ENCODE measurements at places on chromosomes 6 and 20.

DNA sequence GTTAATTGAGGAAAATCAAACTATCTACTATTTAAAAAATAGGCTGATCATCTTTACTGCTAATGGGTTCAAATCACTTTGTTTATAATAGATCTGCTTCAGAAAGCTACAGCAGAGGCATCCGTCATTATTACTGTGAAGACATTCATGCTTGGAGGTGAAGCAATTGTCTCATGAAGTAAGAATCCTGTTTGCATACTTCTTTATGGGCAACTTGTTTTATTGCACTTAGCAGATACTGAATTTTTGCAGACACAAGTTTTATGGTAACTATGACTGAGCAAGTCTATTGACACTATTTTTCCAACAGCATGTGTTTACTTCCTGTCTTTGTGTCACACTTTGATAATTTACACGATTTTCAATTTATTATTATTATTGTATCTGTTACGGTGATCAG is 573.9 kb downstream of the RFPL4B start:
- DNase-seq, result no peak

- DNase-seq, result no peak
These were observed 643 bp upstream of the SLC35D3 start for GRCh38 chr6:136921381-136921935.

DNA sequence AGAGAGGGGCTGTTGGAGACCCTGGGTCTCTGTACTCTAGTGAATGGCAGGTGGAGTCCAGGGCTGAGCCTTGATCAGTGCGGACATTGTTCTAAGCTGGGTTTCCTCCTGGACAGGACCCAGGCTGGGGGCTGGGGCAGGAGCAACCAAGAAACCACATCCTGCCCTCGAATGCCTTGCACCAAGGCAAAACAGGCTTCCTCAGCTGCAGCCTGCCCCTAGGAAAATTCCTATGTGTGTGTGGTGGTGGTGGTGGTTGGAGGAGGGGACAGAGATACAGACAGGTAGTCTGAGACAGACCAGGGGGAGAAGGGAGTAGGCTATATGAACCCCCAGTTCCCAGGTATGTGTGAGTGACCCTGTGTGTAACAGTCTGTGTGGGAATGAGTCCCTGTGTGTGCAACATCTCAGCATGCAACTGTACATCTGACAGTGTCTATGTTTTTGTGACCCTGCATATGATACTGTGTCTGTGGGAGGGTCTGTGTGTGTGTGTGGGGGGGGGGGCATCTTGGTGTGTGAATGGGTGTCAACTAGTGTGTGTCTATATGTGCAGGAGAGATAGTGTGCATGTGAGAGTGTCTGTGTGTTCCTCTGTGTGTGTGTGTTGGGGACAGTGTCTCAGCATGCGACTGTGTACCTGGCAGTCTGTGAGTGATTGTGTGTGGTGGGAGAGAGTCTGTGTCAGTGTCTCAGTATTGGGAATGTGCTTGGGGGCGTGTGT is 3.0 kb downstream of the GLP1R start:
- DNase-seq, result no peak

DNA sequence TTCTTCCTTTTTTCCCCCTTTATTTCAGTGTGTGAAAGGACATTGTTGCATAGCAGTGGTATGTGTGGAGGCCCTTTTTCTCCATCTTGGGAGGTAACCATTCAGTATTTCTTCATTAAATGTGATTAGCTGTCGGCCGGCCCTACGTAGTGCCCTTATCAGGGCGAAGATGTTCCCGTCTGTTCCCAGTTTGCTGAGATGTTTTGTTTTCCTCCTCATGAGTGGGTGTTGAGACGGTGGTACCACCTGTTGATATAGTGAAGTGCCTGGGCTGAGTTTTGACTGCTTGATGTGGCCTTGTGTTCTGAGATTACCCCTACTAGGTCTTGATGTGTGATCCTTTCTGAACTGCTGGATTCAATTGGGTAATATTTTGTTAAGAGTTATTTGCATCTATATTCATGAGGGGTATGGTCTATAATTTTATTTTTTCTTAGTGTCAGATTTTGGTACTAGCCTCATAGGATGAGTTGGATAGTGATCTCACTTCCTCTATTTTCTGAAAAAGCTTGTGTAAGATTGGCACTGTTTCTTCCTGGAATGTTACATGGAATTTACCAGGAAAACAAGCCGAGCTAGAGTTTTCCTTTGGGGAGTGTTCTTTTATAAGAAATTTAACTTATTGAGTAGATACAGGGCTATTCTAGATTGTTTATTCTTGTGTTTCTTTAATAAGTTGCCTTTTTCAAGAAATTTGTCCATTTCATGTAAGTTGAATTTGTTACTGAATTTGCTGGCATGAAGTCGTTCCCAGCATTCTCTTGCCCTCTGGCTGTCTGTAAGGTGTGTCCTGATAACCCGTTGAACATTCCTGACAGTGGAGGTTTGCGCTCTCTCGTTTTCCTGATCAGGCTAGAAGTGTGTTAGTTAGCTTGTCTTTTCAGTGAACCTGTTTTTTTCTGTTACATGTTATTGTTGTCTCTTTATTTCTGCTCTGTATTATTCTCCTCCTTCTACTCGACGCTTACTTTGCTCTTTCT is 4.3 kb downstream of the MTG2 start:
- no peak for DNase-seq

- DNase-seq, result no peak
These were observed 120.6 kb downstream of the AKAP7 start for GRCh38 chr6:131255911-131256310.

DNA sequence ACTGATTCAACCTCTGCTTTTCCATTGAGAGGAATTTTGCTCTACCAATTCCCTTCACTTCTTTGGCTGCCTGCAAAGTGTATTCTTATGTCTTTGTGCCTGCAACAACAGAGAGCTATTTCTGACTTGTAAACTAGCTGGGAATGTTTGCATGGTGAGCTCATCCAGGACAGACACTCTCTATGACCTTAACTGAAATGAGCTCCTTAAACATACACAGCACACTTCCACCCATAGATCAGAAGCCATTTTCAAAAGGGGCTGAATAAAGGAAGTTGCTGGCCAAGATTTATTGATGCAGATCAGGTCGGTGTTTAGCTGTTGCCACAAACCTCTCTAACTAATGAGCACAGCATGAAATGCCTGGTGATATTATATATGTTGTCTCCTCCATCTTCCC is 377.7 kb downstream of the BTBD9 start:
- peak; percentile 7 for DNase-seq

DNA sequence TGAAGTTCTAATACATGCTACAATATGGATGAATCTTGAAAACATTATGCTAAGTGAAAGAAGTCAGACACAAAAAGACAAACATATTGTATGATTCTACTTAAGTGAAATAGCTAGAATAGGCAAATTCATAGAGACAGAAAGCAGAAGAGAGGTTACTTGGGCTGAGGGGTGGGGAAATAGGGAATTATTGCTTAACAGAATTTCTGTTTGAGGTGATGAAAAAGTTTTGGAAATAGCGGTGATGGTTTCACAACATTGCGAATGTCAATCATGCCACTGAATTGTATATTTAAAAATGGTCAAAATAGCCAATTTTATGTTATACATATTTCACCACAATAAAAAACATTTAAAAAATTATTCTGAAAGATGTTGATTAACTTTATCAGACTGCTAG is 6.1 kb downstream of the SLC26A8 start:
- DNase-seq, result no peak

DNA sequence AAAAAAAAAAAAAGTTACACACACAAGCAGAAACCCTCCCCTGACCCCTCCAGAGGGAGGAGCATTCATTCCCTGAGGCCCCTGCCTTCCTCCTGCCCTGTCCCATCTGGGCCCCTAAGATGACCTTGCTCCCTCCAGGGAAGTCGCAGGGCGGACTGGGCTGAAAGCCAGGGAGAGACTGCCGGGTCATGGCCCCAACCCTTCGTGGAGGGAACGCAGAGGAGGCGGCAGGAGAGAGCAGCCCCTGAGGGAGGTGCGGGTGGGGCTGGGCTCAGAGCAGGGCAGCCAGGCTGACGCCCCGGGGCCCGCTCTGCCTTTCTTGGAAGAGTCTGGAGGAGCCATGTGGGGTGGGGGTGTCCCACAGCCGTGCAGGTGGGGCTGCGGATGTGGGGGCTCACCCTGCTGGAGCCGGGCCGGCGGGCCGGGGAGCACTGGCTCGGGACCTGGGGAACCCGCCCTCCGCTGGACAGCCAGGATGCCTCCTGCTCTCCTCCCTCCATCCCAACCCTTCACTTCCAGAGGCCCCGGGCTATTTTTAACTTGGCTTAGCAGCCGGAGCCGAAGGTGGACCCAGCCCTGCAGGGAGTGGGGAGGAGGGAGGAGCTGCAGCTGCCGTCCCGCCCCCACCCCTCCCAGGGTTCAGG is 15.0 kb upstream of the ABHD16B start:
- peak; percentile 78 for DNase-seq

DNA sequence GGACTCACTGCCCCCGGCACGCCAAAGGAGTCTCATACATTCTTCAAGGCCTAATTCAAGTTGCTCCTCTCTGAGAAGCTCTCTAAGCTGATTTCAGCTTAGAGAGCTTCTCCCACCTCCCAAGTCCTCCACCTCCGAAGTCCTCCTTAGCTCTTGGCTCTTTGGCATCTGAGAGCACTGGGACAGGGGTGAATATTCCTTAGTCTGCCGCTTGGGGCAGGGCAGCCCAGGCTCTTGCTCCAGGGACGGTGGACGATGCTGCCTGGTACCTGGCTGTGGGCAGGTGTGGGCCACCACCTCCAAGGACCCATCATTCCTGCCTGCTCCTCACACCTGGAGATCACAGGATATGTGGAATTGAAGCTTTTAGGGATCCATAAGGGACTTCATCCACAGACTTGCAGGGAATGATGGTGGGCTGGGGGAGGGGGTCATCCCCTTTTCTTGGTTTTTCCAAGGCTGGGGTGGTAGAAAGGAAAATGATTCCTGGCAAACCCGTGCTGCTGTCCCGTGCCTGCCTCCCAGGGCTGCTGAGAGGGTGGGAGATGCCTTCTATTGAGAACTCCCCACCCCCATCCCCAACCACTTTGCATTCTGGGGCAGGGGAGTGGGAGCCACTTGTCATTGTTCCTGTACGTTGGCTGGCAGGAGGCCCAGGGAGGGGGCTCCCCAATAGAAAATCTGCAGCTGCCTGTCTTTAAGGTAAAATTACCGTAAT is 57.4 kb downstream of the ARHGAP40 start:
- DNase-seq, result peak; percentile 72

DNA sequence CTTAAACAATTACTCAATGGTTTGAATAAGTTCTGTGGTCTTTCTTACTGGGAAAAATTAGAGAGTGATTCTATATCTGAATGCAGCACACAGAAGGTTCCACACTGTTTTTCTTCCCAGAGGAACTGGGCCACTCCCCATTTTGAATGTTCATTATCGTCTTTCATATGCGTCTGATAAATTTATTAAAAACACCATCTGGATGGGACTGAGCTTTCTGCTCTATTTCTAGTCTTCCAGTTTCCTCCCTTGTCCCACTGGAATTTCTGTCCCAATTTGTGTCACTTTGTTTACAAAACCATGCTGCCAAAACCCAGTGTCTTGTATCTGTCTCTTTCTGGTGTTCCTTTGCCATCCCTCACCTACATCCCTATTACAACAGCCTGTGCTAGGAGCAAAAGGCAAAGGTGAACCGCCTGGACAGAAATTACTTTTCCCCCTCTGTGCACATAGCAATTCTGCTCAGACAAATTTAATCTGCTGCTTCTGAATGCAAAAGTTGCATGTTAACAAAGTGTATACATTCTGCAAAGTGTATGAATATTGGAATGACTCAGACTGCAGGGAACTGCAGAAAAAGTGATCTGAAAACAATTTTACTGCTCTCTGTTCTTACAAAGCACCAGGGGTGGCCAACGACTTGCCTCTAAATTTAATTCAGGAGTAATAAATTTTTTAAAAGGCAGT is 333.6 kb downstream of the BTBD9 start:
- DNase-seq, result no peak

DNA sequence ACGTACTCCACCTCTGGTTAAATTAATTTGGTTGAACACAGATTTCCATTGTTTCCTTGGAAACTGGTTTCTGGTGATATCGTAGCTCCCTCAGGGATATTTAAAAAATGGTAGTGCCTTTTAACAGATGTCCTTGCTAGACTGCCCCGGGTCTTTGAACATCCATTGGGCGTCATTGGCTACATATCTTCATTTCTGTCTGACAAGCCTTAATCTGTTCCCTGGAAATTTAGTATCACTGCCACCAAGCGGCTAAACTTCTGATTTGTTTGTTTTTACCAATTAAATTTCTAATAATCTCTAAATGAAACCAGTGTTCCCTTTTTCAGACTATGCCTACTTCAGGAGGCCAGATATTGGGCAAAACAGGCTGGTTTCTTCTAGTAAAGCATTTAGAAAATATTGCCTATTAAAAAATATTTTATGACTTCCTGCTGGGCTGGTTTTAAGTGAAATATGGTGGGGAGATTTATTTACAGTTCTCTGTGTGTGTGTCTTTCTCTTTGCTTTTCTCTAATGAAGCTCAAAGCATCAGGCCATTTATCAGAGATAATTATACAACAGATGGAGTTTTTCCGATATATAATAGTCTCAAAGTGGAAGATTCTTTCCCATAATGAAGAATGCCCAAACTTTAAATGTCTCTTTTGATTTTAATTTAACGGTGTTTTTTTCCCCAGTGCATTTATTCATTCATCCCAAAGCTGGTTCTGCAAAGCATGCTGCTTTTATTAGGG is 249.5 kb downstream of the ZFAND3 start:
- DNase-seq, result no peak

- DNase-seq, result no peak
These were observed 175.8 kb downstream of the GMPR start for GRCh38 chr6:16414205-16414604.

- DNase-seq, result no peak
These were observed 2.5 kb upstream of the R3HDML start for GRCh38 chr20:44334306-44334705.

GRCh38 chr6:157787080-157787479 is 36.0 kb upstream of the SNX9 start:
- DNase-seq, result peak; percentile 75
